Neural crest cell (in vitro differentiated cells): ENCODE measurements at places on chromosomes 16 and 17. TPM values are rescaled to one million over a fixed set of nuclear protein-coding genes. Genes with fewer than 3 reads are reported as not detected.

- no peak for DNase-seq
Observed at GRCh38 chr17:19928299-19928698, 49.3 kb downstream of the AKAP10 start.

DNA sequence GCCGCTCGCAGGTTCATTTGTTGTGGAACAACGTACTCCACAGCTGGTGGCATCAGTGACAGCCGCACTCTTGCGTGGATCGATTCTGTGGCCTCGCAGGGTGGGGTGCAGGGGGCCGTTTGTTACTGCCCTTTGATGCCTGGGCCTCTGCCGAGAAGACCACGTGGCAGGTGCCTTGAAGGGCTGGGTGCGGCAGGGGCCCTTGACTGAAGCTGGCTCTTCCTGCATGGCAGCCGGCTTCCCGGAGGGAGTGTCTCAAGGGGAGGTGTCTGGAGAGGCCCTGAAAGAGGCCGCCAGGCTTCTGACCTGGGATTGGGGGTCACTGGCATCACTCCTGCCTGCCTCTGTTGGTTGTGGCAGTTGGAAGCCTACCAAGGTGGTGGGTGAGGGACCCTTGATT lies 43.8 kb downstream of the TBCD start:
- no peak for DNase-seq

DNA sequence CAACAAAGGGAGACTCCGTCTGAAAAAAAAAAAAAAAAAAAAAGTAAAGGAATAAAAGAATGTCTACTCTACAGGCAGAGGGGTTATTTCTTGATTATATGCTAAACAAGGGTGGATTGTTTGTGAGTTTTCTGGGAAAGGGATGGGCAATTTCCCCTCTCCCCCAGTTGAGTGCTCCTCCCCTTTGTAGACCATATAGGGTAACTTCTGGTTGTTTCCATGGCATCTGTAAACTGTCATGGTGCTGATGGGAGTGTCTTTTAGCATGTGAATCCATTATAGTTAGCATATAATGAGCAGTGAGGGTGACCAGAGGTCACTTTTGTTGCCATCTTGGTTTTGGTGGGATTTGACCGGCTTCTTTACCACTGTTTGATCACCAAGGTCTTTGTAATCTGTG lies 4.2 kb upstream of the NME1 start:
- no peak for DNase-seq

- no peak for DNase-seq
Observed at GRCh38 chr17:83190004-83190385, 110.6 kb downstream of the METRNL start.

Gene CMTM2
- total RNA-seq: 0.54 and 0.75 TPM in 2 replicates

Gene TBC1D3I
- total RNA-seq: 0.71 and 0.96 TPM in 2 replicates
